ENCODE measurements at places on chromosomes 12 and 14.

GRCh38 chr12:116236148-116236731 lies 41.3 kb downstream of the MED13L start:
- peak; percentile 22 for DNase-seq

GRCh38 chr12:117590999-117591398 lies 229.6 kb upstream of the NOS1 start:
- DNase-seq, result no peak

GRCh38 chr12:2402073-2402579 lies 349.3 kb downstream of the CACNA1C start:
- peak; percentile 43 for DNase-seq

- DNase-seq, result no peak
These were observed 62.2 kb downstream of the TSPAN11 start for GRCh38 chr12:30988646-30989286.

GRCh38 chr12:132511516-132512196 lies 21.7 kb downstream of the FBRSL1 start:
- DNase-seq, result no peak

DNA sequence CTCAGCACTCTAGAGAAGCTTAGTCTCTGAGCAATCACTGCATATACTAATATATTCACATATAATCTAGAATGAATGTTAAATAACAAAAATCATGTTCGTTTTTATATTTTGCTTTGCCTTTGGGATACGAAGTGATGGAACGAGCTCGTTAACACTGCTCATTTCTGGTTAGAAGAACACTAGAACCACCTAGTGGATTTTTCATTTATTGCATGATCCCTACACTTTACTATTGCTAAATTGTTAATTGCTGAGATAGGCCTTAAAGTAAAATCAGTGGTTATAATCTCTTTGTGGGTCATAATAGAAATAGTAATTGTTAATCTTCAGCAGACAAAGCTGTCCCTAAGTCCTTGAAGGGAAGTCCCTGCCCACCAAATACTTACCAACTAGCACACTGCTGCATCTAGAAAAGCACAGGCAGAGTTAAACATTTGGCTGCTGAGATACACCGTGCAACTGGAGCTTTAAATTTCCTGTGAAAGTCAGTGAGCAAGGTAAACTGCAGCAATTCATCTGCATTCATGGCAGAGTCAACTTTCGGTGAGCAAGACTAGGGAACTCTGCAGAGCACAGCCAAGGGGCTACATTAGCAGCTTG lies 353.7 kb downstream of the APAF1 start:
- peak; percentile 57 for DNase-seq

DNA sequence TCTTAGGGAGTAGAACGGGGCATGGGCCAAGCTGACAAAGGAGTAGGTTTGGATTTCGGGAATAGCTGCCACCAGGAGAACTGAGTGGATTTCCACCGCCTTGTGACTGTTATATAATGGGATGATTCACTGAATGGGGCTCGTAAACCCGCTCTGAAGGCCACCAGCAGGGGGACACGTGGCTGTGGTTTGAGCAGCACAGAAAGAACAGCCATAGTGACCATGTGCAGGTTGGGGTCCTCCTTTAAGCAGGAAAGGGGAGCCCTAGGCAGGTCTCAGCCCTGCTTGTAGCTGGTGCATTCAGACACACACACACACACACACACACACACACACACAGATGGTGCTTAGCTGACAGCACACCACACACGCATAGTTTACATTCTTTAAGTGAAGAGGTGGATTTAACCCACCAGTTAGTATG lies 8.6 kb upstream of the ASB2 start:
- DNase-seq, result no peak

DNA sequence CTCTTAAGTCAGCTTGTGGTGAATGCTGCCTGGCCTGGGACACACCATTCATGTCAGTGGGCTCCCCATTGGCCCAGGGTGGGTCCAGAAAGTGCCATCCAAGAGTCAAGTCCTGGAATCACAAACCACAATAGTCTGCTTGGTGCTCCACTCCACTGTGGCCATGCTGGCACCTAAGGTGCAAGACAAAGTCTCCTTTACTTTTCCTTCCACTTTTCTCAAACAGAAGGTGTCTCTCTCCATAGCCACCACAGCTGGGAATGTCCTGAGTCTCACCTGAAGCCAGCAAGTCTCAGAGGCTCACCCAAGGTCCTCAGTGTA lies 9.0 kb downstream of the RDH16 start:
- DNase-seq, result no peak

DNA sequence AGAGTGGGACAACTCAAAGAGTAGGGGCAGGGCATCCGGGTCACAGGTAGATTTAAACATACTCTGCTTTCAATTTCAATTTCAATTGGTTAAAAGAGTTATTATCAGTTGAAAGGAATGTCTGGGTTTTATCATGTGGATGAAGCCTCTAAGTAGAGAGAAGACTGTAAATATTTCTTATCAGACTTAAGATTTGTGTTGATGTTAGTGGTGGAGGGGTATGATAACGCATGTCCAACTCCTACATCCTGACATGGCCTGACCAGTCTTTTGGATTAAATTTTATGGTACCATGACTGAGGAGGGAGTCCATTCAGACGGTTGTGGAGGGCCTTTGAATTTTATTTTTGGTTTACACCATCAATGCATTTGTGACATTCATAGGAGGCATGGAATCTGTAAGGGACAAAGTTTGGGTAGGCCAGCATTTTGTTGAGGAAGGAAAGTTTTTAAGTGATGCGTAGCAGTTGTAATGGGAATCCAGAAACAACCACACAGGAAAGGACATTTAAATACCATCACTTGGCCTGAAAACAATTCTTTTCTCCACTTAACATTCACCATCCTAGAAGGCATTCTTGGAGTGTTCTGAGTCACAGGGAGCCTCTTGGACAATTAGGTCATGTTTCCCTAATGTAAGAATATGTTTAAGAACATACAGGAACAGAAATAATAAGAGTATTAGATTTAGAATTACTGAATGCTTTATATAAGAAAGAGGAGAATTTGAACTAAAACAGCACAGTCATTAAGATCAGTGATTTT lies 371.9 kb downstream of the ATP23 start:
- no peak for DNase-seq

DNA sequence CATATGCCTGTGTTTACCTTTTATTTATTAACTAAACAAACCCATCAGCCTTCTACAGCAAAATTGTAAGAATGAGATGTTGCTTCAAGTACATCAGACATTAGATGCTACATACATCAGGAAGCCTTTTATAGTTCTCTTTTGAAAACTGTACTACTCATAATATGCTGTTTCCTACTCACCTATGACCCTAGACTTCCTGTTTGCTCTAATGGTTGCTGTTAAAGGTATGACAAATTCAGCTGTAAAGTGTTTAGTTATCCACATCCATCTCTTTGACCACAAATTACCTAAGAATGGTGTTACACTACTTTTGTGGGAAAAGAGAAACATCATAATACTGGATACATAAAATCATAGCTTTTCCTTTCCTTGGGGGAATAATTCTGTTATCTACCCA lies 220.0 kb downstream of the RAD51B start:
- DNase-seq, result no peak

GRCh38 chr12:114438635-114439256 lies 32.8 kb upstream of the TBX5 start:
- DNase-seq, result no peak

GRCh38 chr14:105466531-105467248 lies 7.9 kb upstream of the CRIP2 start:
- DNase-seq, result no peak

GRCh38 chr12:1829306-1829900 lies 9.0 kb downstream of the LRTM2 start:
- no peak for DNase-seq
